NB4 (cell line): ENCODE measurements at places on chromosomes 1 and 21.

GRCh38 chr1:26378088-26378878 is 5.7 kb upstream of the ZNF683 start:
- DNase-seq = peak; percentile 96

DNA sequence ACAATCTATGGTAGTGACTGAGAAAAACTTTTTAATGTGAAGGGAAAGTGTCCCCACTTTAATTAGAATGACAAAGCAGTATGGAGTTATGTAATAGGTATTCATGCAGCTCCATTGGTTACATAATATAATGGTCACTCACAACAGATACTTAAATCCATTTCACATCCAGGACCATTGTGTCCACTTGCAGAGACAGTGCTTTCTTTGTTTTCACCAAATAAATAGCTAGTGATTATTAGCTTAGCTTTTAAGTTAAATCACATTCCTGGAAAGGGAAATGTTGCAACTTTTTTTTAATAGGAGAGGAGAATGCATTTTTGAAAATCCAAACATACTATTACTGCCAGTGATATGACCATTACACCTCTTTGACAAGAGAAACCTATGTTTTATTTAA is 22.9 kb downstream of the RGL1 start:
- DNase-seq = no peak

DNA sequence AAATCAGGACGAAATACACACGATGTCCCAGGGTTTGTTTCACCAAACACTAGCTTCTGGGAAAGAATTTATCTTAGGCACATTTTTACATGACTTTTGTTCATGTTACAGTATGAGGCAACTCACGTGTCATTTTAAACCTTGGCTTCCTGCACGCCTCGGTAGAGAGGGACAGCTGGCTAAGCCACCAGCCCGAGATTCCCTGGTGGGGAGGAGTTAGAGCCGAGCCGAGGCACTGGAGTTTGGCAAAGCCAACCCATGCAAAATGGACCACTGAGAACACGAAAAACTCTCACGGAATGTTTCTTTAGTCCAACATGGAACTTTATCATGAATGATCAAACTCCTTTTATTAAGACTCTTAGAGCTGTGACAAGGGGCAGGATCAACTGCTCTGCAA is 240.0 kb downstream of the DYRK1A start:
- no peak for DNase-seq

DNA sequence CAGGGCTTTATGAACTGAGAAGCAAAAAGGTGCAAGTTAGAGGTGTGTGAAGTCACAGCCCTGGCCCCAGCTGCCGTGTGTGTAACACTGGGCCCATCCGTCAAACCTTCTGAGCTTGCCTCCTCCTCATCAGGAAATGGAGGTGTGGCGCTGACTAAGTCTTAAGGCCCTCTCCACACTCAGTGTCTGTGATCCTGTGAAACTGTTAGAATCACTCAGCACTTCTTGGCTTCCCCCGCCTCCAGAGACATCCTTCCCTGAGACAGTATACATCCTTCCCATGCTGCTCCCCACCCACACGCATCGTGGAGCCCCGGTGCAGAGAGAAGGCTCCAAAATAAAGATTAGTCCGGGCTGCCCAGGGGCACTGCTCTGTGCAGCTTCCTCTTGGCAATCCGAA is 33.3 kb downstream of the LRP8 start:
- no peak for DNase-seq

- no peak for DNase-seq
These were observed 7.3 kb downstream of the SCYL3 start for GRCh38 chr1:169886422-169886821.

- DNase-seq = no peak
These were observed 61.3 kb downstream of the RHBG start for GRCh38 chr1:156430303-156430702.

DNA sequence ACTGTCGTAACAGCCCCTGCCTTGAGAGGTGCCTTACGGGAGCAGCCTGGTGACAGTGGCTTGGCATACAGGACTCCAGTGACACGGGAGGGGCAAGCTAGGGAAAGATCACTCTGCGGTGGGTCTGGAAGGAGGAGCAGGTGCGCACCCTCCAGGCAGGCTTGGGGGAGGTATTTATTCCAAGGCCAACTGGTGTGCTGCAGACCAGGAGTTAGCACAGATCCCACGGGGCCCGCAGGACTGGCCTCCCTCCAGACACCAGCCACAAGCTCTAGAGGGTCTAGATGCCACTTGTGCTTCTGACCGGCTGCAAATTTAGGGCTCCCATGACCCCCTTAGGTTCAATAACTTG is 22.1 kb downstream of the PSEN2 start:
- no peak for DNase-seq

GRCh38 chr1:74733604-74734484 is 892 bp downstream of the TYW3 start:
- DNase-seq = peak; percentile 81

DNA sequence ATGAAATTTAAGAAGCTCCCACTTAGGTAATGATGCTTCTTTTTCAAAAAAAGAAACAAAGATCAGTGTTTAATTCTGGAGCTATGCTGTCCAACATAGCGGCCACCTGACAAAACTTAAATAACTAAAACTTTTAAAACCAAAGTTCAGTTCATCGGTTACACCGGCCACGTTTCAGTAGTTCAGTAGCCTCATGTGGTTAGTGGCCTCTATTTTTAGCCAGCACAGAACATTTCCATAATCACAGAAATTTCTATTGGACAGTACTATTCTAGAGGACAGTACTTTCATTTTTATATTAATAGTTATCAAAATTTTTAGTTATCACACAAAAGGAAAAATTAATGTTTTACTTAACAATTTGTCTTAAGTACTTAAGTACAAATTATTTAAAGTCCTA is 141.0 kb downstream of the USP25 start:
- no peak for DNase-seq

- DNase-seq = peak; percentile 92
These were observed 250.3 kb downstream of the SDCCAG8 start for GRCh38 chr1:243505986-243506689.

GRCh38 chr1:75276385-75276784 is 142.2 kb downstream of the LHX8 start:
- no peak for DNase-seq

DNA sequence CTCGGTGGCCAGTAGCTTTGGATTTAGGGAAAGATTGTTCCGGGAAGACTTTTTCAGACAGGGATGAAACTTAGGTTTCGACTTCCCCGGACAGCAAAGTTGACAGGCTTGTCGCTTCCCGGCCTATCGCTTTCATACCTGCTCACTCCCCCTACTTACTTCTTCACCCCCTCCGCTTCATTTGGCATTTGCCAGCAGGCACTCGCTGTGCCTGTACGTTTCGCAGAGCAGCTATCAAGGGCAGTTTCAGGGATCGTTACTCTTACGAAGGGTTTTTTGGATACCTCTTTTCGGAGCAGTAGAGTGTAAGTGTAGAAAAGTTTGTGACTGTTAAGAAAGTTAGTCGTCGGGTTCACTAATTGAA is 393 bp downstream of the BLZF1 start:
- DNase-seq = peak; percentile 34

DNA sequence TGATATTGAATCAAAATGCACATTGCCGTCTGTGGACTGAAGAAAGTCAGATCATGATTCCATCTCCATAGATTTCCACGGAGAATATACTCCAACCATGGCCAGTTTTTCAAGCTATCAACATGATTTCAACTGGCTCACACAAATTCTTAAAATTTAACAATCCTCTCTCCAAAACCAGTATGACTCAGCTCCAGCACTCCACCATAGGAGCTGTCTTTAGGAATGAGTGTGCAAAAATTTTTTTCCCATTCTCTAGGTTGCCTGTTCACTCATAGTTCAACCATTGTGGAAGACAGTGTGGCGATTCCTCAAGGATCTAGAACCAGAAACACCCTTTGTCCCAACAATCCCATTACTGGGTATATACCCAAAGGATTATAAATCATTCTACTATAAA is 40.8 kb downstream of the RGL1 start:
- no peak for DNase-seq

GRCh38 chr1:245807306-245807705 is 652.5 kb downstream of the KIF26B start:
- DNase-seq = peak; percentile 95

DNA sequence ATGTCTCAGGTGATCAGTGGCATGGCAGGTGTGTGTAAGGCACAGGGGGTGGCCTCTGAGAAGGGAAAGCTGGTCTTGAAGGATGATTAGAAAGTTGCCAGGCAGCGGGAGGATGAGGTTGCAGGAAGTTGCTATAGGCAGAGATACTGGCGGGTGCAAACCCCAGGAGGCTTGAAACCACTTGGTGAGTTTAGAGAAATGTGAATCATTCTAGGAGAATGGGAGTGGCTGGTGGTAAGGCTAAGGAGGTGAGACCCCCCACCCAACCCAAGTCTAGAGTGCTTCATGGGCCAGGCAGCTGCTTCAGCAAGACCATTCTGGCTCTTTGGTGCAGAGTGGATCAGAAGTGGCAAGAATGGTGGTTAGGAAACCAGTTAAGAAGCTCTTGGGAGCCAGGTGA is 9.0 kb downstream of the SH2D2A start:
- peak; percentile 45 for DNase-seq

GRCh38 chr1:55046871-55047270 is 7.5 kb downstream of the PCSK9 start:
- no peak for DNase-seq

DNA sequence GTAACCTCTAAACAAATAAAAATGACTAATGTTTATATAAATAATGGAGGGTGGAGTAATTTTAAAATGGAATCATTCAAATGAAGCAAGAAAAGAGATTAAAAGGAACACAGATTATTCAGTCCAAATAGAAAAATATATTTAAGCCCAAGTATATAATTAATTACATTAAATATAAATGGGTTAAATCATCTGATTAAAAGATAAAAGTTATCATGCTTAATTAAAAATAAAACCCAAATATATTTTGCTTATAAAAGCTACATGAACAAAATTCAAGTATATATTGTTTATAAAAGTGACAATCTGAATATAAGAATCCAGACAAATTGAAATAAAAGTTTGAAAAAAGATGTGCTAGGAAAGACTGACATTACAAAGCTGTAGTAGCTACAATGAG is 63.9 kb upstream of the ACTRT2 start:
- no peak for DNase-seq

DNA sequence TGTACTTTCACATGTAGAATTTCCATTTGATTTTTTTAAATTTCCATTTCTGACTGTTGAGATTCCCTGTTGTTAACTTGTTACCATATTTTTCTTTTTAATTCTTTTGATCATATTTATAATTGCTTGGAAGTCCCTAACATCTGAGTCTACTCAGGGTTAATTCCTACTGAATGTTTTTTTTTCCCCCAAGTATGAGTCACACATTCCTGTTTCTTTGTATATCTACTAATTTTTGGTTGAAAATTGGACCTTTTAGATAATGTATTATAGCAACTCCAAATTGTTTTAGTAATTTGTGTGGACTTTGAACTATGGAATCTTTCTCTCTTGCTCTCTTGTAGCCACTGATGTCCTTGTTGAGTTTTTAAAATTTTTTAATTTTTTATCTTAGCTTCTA is 54.6 kb downstream of the STXBP3 start:
- no peak for DNase-seq

- no peak for DNase-seq
These were observed 13.4 kb downstream of the ZCCHC17 start for GRCh38 chr1:31310198-31310597.

DNA sequence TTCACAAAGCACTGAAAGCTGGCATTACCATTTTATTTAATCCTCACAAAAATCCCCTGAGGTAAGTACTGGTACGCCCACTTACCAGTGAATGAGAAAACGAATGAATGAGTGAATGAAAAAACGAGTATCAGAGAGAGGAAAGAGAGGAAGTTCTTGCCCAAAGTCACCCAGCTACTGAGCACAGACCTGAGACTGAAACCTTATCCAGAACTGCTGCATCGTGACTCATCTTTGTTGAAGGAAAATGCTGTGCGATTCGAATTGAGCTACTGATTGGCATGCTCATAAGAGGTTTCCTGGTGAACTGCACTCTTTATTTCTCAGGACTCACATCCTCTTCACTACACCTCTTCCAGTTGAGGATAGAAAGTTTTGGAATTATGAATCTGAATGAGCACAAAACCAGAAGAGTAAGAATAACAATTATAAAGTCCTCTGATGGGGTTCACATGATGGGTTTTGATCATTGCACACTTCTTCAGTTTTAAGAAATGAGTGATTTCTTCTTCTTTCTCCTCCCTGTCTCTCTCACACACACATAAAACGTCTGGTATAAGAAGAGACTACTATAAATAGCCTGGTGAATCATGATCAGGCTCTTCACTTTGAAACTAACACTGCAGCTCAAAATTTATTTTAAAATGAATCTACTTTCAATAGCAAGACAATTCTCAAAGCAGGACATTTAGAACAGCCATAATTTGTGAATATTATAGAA is 32.1 kb downstream of the IL12RB2 start:
- DNase-seq = peak; percentile 5

DNA sequence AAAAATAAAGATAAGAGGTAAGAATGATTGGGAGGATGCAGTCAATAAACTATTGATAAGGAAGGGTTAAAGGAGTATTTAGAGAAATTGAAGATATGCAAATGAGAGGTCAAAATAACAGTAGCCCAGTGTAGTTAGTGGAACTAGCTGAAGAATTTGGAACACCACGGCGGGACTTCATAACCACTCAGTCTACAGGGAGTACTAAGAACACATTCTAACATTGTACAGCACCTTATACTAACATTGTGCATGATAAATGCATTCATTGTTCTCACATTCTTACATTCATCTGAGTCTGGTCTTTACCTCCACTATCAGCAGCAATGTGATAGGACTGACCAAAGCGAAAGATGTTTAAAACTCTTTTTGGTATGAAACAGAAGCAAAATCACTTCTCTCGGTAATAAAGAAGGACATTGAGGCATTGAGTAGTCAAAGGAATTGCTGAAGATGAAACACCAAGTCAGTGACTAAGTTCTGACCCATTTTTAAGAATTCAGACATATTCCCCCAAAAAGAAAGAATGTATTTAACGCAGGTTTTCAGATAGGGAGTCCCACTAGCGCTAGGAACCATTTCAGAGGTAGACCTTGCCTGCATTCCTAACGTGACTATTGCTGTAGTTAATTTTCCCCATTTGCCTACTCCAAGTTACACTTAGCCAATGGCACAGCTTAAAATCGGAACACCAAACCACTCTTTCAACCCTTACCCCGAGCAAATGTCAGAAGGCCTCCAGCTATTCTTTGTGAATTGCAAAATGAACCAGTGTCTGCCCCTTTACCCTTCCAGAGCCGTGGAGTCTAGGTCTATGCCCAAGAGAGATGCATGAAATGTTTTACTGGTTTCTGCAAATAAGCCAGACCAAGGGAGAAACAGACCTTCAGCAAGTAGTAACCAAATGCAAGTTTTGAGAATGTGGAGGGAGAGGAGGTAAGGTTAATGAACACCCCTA is 108.8 kb upstream of the IRF2BP2 start:
- DNase-seq = no peak

DNA sequence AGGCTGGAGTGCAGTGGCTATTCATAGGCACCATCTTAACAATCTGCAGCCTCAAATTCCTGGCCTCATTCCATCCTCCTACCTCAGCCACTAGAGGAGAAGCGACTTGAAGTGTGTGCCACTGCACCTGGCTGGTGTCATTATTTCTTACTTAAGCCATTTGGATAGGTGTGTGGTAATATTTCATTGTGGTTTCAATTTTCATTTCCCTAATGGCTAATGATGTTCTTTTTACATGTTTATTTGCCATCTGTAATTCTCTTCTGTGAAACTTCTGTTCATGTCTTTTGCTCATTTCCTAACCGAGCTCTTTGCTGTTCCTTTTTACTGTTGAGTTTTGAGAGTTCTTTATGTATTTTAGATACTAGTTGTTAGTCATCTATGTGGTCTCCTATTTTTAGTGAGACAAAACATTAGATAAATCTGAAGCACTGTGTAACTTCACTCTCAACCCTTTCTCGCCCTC is 66.8 kb downstream of the SLC27A3 start:
- no peak for DNase-seq

- DNase-seq = no peak
These were observed 53.4 kb downstream of the ZBTB18 start for GRCh38 chr1:244104309-244105060.
